ENCODE measurements at places on chromosomes 1 and 21. TPM values are rescaled to one million over a fixed set of nuclear protein-coding genes. Genes with fewer than 3 reads are reported as not detected.

The DNMT3L gene
- not detected for polyA plus RNA-seq

The SPATA17 gene
- 0.69 TPM for polyA plus RNA-seq

The GJA4 gene
- polyA plus RNA-seq = not detected

- DNase-seq = no peak
Observed at GRCh38 chr1:179313004-179313403, 19.4 kb downstream of the SOAT1 start.

The ABCA4 gene
- polyA plus RNA-seq = 0.17 TPM

The SELENBP1 gene
- polyA plus RNA-seq = 102 TPM

GRCh38 chr1:223831755-223832636 lies 13.8 kb downstream of the TP53BP2 start:
- no peak for DNase-seq

DNA sequence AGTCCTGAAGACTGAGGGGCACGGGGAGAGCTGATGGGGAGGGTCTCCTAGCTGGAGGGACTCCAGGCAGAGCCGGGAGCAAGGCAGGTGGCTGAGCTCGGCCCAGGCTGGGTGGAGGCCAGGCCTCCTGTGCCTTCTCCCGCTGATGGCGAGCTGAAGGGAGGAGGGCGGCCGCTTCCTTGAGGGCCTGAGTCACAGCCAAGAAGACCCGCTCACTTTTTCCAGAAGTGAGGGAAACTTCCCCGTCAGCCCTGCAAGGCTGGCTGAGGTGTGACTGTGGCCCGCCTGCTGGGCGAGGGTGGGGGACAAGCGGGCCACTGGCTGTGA lies 1.7 kb upstream of the VWA1 start:
- DNase-seq = no peak

DNA sequence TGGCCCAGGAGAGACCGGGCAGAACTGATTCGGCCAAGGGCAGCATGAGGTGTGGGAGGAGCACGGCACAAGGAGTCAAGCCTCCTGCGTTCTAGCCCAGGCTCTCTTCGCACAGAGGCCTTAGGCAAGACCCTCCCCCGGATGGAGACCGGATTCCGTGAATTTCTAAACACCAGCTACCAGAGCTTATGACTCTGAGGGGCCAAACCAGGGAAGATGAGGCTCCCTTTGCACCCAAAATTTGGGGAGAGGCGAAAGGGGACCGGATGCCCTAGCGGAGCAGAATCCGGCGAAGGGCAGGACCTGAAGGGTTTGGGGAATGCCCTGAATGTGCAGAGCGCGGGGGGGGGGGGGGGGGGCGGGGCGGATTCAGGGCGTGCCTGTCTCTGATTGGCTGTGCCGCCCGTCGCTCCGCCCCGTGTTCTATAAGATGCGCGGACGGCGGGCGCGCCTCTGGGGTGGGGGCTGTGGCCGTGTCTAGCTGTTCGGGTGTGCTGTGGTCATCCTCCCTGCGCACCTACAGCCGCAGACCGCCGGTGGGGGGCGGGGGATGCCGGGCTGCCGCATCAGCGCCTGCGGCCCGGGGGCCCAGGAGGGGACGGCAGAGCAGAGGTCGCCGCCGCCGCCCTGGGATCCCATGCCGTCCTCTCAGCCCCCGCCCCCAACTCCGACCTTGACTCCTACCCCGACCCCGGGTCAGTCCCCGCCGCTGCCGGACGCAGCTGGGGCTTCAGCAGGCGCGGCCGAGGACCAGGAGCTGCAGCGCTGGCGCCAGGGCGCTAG lies at the start of gene TRNP1:
Gene TRNP1, plus strand, starts transcription at position 456 of the 783 bp plus-strand sequence. Its CDS starts 95 bp downstream, at position 551.
- DNase-seq = no peak

DNA sequence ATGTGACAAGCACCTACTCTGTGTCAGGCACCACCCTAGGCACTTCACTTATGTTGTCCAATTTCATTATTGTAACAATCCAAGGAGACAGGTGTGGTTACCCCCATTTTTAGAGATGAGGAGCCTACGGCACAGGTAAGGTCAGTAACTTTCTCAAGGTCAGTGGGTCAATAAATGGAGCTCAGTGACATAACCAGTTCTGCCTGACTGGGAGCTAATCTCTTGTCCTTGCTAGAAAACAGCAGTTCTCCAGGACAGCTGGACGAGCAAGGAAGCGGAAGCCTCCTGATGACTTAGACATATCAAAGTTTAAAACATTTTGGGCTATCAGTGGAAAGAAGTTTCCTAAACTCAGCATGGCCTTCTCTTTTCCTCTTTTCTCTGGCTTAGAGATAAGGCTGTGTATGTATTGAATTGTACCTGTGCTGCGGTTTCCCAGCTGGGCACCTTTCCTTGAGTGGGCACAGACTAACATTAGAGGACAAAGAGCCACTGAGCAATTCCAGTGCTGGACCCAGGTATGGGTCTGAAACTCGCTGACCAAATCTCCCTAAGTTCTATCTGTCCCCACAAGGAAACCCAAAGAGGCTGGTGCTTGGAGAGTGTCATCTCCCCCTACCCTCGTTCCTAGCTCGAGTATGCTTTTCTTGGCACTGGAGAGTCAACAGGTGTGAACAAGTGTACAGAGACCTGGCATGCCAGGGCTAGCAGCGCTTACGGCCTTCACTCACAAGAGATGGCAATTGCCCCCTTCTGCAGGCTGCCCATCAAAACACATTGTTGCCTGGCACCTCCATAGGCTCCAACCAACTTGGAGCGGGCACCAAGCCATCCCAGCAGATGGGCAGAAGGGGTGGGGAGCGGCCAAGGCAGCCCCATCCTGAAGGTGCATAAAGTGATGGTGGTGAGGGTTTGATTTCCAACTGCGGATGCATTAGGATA lies 456.1 kb upstream of the PROX1 start:
- DNase-seq = no peak

GRCh38 chr1:219626865-219627264 lies 14.0 kb upstream of the ZC3H11B start:
- no peak for DNase-seq

The LCE3C gene
- polyA plus RNA-seq = not detected

The ASCL5 gene
- not detected for polyA plus RNA-seq

DNA sequence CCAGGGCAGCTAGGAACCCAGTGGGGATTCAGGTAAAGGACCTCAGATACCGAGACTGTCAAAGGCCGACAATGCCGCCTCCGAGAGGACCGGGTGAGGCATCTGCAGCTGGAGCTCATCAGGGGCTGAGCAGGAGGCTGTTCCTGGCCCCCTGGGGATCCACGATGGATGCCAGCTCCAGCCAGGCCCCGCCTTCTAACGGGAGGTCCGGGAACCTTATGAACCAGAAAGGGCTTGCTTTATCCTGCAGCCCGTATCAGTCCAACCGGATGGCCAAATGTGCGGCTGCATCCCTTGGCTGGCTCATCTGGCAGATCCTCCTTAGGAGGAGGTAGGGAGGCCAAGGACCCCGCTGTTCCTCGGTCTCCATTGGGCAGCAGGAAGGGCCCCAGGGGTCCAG lies 32.0 kb downstream of the SLC45A1 start:
- no peak for DNase-seq

GRCh38 chr21:37149411-37149810 lies 76.4 kb downstream of the TTC3 start:
- DNase-seq = peak; percentile 58

The GUCA2B gene
- not detected for polyA plus RNA-seq

The CAPZA1 gene
- 273 TPM for polyA plus RNA-seq

DNA sequence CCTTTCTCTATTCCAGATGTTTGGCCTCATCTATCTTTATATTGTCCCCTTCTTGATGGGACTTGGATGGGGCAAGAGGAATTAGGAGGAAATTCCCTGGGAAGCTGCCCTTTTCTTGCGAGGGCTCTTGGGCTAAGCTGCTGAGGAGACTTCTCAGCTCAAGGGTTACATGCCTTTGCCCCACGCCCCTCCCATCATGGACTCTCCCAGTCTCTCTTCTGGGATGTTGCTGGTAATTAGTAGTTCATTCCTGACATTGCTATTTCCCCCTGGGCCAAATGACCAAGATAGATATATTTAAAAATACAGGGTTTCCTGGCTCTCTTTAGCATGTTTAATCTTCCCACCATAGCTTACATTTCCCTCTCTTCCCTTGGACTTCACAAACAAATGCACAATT lies 90.6 kb upstream of the RALGPS2 start:
- DNase-seq = no peak

- DNase-seq = no peak
Observed at GRCh38 chr1:75342786-75343185, 208.6 kb downstream of the LHX8 start.

- no peak for DNase-seq
Observed at GRCh38 chr21:34830386-34831170, 161.8 kb downstream of the CLIC6 start.

DNA sequence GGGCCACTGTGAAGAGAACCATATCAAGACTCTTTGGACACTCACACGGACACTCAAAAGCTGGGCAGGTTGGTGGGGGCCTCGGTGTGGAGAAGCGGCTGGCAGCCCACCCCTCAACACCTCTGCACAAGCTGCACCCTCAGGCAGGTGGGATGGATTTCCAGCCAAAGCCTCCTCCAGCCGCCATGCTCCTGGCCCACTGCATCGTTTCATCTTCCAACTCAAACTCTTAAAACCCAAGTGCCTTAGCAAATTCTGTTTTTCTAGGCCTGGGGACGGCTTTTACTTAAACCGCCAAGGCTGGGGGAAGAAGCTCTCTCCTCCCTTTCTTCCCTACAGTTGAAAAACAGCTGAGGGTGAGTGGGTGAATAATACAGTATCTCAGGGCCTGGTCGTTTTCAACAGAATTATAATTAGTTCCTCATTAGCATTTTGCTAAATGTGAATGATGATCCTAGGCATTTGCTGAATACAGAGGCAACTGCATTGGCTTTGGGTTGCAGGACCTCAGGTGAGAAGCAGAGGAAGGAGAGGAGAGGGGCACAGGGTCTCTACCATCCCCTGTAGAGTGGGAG lies 36.3 kb upstream of the TDRD10 start:
- no peak for DNase-seq

GRCh38 chr1:241834733-241835377 lies 13.1 kb upstream of the EXO1 start:
- DNase-seq = peak; percentile 32

GRCh38 chr1:46401964-46402626 lies 8.0 kb downstream of the FAAH start:
- peak; percentile 86 for DNase-seq

The ERG gene
- not detected for polyA plus RNA-seq

GRCh38 chr1:226908913-226909312 lies 31.2 kb upstream of the COQ8A start:
- DNase-seq = no peak

DNA sequence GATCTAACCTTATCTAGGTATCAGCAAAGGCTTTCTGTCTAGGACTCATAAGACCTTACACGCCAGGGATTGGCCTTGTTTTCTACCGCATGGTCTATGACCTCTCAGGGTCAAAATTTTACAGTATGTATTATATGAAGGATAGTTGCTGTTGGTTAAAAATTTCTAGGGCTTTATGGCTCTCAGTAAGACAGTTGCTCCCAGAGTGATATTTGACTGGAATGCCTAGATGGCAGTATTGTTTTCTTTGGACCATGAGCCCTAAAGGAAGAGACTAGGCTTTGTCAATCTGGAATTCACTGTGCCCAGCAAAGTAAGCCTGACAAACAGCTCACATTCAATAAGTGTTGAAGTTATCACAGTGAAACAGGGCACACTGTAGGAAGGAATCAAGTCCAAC lies 37.6 kb downstream of the C1orf87 start:
- DNase-seq = no peak

DNA sequence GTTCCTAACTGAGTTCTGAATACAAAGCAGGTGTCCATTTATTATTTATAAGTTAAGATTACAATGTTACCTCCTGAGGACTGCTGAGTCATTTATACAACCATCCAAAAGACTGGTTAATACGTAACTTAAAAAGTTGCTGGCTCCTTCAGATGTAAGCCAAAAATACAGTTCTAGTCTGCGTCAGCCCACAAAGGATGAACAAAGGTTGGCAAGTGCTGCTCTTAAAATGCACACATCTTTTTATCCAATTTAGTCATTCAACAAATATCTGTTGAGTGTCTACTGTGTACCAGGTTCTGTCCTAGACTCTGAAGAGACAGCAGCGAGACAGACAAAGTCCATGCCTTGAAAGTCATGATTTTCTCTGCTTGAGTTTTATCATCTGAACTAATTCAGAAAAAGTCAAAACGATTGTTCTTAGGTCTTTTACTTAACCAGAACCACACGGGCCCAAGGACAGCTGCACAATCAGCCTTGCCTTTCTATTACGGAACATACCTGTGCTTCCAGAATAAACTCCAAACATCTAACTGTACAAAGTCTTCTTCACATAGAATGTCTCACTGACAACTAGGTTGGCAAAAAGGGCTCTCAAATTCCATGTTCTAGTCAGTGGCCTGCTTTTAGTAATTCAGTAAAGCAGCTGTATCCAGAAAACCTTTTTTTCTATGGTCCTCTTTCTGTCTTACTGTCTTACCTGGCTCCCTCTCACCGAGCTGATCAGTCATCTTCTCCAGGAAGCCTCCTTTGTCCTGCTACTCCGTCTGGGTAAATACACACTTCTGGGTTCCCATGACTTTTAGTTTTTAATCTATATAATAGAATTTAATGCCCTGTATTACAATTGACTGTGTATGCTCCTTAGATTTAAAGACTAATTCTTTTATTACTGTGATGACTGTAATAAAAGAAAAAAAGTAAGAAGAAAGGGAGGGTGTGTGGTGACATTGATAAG lies 15.5 kb upstream of the CNN3 start:
- DNase-seq = no peak

DNA sequence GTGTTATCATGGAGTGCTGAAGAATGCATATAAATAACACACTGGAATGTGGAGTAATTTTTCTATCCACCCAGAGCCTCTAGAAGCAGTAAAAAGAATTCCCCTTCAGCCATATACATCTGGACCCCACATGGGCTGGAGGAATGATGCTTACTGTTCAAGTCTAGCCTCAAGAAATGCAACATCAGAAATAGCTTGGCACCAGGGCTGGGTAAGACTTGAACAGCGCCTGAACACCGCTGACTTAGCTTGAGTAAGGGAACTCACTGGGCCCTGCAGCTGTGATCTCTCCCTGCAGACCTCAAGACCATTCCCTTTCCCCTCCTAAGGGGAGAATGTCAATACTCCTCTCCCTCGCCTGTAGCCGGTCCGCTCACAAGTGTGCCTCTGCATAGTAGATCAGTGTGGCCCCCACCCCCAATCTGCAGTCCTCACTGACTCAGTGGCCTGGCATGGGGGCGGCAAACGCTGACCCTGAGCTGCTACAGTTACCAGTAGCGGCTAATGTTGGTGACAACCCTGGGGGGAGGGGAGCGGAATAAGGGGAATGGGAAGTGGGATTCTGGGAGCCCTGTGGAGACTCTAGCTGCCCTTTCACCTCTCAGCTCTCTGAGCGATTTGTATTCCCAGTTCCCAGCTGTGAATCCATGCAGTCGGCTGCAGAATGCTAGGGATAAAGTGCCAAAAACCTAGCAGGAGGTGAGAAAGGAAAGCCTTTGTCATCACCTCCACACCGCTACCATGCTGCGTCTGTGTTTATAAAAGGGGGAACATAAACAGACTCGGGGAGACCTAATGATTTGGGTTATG lies 483.9 kb downstream of the DISC1 start:
- peak; percentile 55 for DNase-seq

GRCh38 chr1:194233069-194233468 lies 1046.7 kb upstream of the B3GALT2 start:
- no peak for DNase-seq

GRCh38 chr1:109914587-109915240 lies 4.1 kb downstream of the CSF1 start:
- DNase-seq = no peak

Measured in AG04450 (cell line).